ENCODE measurements at places on chromosomes 3 and 15. TPM values are rescaled to one million over a fixed set of nuclear protein-coding genes. Genes with fewer than 3 reads are reported as not detected.

The CACNA1D gene
- total RNA-seq = 96.8 TPM

The CPNE4 gene
- total RNA-seq = 0.43 TPM

The PYGO1 gene
- total RNA-seq = 7.9 TPM

GRCh38 chr15:62071711-62072308 lies 5.0 kb downstream of the C2CD4A start:
- H3K27ac ChIP-seq = no peak overlapping the region
- H3K4me3 ChIP-seq = no peak overlapping the region
- no peaks in the 10 kb centered on the region for H3K36me3 ChIP-seq
- H3K4me1 ChIP-seq = peaks cover 3% of the 10 kb centered on the region
- no peaks in the 10 kb centered on the region for H3K27me3 ChIP-seq
- DNase-seq = no peak

GRCh38 chr3:61526308-61526707 lies 35.1 kb upstream of the PTPRG start:
- no peaks in the 10 kb centered on the region for H3K36me3 ChIP-seq
- DNase-seq = no peak
- H3K27ac ChIP-seq = no peak overlapping the region
- peaks cover 6% of the 10 kb centered on the region for H3K4me1 ChIP-seq
- H3K4me3 ChIP-seq = no peak overlapping the region

- H3K36me3 ChIP-seq = peaks cover 11% of the 10 kb centered on the region
- no peak overlapping the region for H3K4me3 ChIP-seq
- no peaks in the 10 kb centered on the region for H3K4me1 ChIP-seq
- peak; percentile 26 for DNase-seq
Observed at GRCh38 chr15:44458429-44458828, 31.0 kb downstream of the CTDSPL2 start.

GRCh38 chr3:81503026-81503425 lies 258.4 kb downstream of the GBE1 start:
- DNase-seq = no peak
- peaks cover 14% of the 10 kb centered on the region for H3K36me3 ChIP-seq
- no peaks in the 10 kb centered on the region for H3K4me1 ChIP-seq
- no peaks in the 10 kb centered on the region for H3K27me3 ChIP-seq

DNA sequence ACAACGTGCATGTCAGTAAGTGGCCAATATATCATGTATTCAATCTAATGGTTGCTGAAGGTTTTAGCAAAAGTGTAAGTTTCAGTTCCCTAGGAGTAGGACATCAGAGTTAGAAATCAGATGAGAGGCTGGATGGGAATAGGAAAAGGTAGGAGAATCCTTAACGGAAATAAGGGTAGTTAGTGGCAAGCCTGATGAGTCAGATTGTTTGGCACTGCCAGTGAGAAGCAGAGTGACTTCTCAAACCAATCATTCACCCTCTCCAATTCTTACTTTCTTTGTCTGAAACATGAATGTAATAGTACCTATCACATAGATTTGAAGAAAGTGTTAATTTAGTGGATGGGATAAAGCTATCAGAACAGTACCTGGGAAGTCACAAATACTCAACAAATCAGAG lies 894.0 kb downstream of the NTRK3 start:
- H3K27me3 ChIP-seq = no peaks in the 10 kb centered on the region
- H3K36me3 ChIP-seq = no peaks in the 10 kb centered on the region
- no peak overlapping the region for H3K4me3 ChIP-seq
- no peak for DNase-seq
- H3K4me1 ChIP-seq = peaks cover 6% of the 10 kb centered on the region

DNA sequence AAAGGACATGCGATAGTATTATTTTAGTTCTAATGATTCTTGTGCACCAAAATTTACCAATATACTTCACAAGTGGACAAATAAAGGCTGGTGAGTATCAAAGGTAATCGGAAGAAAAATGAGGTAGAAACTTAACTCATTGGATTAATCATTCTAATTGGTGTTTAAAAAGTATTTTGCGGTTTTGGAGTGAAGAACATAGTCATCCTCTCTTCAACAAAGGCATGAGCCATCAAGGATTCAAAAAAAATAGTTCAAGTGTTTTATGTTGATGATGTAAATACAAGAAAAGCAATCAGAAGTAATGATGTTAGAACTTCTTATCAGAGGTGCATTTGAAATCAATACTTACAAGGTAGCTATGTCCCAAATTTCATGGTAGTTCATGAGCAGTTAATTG lies 221.5 kb downstream of the P3H2 start:
- H3K4me1 ChIP-seq = no peaks in the 10 kb centered on the region
- no peak for DNase-seq
- no peaks in the 10 kb centered on the region for H3K36me3 ChIP-seq
- H3K27me3 ChIP-seq = no peaks in the 10 kb centered on the region
- no peak overlapping the region for H3K4me3 ChIP-seq
